ENCODE measurements at places on chromosomes 2 and 18.
A peak's percentile ranks its signal among the peaks of the same experiment; 100 is the strongest.

DNA sequence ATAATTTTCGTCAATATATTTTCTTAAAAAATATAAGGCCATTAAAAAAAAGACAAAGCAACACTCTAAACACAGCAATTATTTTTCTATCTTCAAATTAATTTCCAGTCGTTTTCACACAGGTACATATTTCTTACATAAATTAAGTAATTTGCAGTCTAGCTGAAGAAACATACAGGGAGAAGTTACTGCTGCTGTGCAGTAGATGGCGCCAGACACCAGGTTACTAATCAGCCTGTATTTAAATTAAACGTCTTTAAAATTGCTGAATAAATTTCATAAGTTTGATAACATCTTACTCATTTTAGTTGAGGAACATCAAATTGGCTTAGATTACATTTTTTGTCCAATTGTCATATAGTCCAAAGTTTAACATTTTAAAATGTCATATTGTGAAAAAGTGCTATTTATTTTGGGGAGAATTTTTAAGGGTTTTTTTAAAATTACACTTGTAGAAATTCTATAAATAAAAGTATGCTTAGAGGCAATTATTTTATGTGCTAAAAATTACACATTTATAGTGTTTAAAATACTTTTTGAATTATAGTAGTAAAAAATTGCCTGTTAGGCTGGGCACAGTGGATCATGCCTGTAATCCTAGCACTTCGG lies 88.4 kb downstream of the PMAIP1 start:
- peak; percentile 21 for DNase-seq

GRCh38 chr18:65257149-65257548 lies 493.7 kb upstream of the CDH7 start:
- no peak for DNase-seq

DNA sequence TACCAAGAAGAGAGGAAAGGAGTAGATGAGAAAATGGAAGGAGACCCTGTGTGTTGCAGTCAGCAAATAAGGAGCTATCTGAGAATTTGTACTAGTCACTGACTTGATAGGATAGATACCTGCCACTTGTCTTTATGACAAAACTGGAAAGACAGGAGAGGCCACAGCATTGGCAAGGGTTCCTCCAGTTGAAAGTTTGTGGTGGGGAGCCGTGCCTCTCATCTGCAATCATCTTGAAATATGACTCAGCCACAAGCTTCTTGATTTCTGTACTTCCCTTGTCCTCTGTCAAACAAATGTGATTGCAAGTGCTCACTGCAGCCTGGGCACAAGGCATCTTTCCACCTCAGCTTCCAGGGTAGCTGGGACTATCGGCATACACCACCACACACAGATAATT lies 99.1 kb downstream of the GREB1L start:
- no peak for DNase-seq

DNA sequence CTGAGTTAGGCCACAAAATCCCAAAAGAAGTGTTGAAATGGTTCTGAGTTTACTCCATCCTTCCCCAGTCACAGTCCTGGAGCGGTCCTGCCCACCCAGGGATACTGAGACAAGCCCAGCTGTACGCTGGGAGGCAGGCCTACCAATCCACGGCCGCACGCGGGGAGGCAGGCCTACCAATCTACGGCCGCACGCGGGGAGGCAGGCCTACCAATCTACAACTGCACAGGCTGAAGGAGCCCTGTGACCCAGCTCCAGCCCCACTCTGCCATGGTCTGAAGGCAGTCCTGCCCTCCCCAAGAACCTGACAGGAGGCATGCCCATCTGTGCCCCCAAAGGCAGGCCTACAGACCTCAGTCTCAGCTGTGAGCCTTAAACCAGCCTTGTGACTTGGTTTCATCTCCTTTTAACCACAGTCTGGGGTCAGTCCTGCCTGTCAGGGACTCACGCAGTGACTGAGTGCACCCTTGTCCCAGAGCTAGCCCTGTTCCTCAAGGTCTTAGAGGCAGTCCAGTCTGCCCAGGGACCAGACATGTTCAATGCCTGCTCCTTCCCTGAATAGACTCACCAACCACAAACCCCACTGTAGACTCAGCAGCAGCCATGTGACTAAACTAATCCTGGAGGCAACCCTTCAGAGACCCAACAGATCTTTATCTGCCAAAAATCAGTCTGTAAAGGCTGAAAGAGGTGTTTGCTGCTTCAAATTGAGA lies 36.8 kb downstream of the GPC1 start:
- no peak for DNase-seq

DNA sequence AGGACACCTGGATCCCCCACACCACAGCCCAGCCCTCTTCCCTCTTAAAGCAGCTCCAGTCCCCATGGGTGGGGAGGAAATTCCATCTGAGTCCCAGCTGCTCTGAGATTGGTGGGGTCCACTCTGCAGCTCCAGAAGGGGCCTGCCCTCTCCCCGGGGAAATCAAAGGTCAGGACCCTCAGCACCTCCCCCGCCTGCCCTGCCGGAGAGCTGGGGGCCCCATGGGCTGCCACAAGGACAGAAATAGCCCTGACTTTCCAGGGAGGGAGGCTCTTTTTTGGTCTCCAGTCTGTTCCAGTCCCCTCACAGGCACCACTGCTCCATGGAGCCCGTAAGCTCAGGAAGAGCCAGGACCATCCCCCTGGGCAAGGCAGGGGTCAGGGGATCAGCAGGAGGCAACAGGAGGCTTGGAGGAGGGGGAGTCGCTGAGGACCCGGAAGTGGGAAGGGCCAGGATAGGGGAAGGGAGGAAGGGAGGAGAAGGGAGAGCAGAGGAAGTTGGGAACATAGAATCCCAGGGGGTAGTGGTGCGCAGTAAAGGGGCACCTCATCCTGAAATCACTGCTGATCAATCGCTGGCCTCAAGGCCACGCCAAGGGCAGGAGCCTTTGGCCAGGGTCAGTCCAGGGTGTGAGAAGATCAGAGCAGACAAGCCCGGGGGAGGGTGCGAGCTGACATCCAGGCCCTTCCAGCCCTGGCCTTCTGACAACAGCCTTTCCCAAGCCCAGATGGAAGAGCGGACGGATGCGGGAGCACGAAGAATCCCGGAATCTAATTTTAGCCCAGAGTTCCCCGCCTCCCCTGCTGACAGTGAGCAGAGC lies 7.6 kb downstream of the ADRA2B start:
- DNase-seq = no peak

DNA sequence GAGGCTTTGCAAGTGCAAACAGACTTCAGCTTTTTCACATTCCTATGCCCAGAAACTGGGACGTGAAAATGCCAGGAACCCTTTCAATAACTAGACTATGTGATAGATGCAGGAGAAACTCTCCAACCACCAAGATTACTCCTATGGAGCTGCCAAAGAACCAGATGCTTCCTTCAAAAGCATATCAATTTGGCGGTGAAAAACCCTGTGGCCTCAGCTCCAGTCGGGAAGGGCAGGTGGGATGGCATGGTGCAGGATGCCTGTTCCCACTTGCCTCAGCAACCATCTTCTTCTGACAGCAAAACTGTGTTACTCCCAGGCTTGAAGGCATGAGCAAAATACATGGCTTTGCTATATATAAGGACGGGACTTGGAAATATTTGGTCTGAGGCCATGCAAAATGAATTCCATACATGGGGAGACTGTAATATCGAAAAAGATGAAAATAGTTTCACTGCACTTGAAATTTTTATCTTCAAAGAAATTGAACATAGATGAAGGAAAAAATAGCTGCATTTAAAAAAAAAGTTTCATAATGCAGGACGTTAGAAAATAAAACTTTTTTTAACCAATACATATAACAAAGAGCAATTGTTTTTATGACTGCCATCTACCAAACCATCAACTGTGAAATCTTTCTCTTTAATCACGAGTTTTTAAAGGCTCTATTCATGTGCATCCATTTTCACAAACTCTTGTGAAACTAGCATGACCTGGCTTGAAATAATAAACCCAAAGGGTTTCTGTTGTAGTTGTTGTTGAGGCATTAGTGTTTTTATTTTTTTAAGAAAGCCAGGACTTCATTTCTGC lies 99.1 kb downstream of the AFF3 start:
- no peak for DNase-seq

GRCh38 chr2:27049422-27050280 lies 1.8 kb upstream of the AGBL5 start:
- peak; percentile 42 for DNase-seq

GRCh38 chr2:168519534-168520308 lies 63.6 kb downstream of the CERS6 start:
- no peak for DNase-seq

- no peak for DNase-seq
These were observed 135.2 kb downstream of the MCFD2 start for GRCh38 chr2:46780411-46780800.

DNA sequence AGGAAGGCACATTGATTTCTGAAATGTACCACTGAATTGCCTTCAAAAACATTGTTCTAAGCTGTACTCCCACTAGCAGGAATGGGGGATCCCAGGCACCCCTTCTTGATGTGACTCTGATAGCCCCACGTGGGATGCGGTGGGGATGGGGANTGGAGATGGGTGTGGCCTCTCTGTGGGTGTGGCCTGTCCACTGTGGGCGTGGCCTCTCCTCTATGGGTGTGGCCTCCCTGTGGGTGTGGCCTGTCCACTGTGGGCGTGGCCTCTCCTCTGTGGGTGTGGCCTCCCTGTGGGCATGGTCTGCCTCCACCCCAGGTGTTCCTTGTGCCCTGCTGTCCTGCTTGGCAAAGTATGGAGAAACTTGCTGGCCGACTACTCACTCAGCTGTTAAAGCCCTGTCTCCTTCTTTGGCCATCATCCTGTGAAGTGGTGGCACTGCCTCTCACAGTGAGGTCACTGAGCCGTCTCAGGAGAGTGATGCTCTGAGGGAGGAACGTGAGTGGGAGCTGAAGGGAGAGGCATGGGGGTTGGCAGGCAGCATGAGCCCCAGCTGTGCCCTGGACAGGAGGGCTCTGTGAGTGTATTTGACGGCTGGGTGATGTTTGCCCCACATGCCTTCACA lies 6.7 kb upstream of the PARD6G start:
- no peak for DNase-seq
